H1 (cell line): ENCODE measurements at places on chromosomes 12 and 14. TPM values are rescaled to one million over a fixed set of nuclear protein-coding genes. Genes with fewer than 3 reads are reported as not detected.
A peak's percentile ranks its signal among the peaks of the same experiment; 100 is the strongest.

Gene RPGRIP1
- total RNA-seq: 0.63 and 0.65 TPM in 2 replicates

- DNase-seq: peak; percentile 68
These were observed 74.6 kb upstream of the MYF6 start for GRCh38 chr12:80632835-80633234.

GRCh38 chr14:66638689-66639088, 130.7 kb downstream of the GPHN start:
- no peak for DNase-seq

DNA sequence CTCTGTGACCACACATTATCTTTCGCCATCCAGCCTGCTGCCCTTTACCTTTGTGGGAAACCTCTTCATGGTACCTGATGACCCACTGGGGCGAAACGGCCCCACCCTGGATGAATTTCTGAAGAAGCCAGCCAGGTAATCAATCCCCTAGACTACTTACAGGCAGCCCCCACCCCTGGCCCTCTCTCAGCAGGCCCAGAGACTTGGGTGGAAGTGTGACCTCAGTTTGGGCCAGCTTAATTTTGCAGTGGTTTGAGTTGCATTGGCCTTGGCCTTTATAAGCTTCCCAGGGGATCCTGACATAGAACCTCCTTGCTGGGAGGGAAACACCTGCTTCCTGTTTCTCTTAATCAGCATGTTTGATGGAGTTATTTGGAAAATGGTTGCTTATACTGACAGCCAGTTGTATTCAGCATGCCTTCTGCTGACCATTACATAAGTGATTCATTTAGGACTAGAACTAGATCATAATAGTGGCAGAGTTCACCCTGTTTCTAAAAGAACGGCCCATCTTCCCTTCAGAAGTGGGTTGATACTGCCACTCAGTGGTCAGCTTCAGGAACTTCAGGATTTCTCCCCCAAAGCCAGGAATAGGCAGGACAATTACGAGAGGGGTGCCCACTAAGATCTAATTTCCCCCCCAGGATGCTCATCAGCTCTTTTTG, 6.1 kb downstream of the SDR39U1 start:
- DNase-seq: no peak
